ENCODE measurements at places on chromosomes 2 and 18.

DNA sequence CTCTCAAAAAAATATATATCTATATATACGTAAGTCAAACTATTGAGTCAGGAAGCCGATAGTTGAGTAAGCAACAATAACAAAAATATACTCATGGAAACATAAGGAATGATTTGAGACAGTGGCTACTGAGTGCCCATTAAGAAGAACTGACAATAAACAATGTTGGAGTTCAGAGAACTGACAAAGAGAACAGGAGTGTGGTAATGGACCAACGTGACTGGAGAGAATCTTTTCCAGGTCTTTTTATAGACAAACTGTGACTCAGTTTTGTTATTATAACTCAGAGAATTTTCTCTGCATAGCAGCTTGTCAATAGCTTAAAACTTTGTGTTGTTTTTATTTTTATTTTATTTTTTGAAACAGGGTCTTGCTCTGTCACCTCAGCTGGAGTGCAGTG is 4.6 kb upstream of the GALM start:
- peak; percentile 23 for DNase-seq

DNA sequence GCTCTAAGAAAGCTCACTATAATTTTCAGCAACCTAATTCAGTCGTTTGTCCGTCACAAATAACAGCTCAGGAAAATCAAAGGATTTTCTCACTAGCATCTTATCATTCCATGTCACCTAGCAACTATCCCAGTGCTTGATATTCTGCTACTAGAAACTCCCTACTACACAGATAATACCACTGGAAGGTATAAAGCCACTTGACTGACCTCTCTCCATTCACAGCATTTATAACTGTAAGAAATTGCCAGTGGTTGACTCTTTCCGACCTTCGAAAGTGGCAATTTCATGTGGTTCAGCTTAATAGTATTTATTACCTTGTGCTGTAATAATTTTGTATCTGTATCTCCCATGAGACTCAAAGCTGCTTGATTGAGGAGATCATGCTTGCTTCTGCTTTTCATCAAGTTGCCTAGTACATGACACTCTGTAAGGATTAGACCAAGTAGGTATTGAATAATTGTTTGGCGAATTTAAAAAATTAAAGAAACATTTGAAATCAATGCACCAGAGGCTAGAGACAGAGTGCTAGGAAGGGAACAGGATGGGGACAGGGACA is 79.6 kb upstream of the TACR1 start:
- no peak for DNase-seq

GRCh38 chr2:98796775-98797544 is 66.0 kb upstream of the MGAT4A start:
- no peak for DNase-seq

- DNase-seq = no peak
Measured at GRCh38 chr18:48555465-48555995, 16.7 kb downstream of the CTIF start.

DNA sequence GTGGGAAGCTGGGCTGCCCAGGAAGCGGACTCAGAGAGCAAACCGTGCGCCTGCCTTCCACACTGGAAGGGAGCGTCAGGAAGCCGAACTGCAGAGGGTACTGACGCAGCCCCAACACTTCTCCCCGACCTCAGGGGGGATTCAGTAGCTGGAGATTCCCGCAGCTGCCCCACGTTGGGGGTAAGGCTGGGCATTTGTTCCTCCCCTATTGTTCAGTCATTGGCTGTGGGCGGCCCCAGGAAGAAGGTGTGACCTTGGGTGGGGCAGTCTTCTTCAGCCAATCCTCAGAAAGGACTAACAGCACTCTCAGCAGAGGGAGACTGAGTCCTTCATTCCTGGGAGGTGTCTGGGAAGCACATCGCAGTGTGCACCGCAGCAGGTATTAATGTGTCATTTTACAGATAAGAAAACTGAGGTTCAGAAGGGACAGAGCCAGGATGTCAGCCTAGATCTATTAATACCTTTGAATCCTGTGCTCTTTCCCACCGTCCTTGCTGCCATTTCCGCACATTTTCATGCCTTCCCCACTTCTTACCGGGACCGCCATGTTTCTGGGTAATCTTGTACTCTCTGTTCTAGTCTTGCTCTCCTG is 12.1 kb upstream of the C18orf32 start:
- DNase-seq = no peak

- no peak for DNase-seq
Measured at GRCh38 chr2:187988348-187988747, 303.3 kb upstream of the GULP1 start.

DNA sequence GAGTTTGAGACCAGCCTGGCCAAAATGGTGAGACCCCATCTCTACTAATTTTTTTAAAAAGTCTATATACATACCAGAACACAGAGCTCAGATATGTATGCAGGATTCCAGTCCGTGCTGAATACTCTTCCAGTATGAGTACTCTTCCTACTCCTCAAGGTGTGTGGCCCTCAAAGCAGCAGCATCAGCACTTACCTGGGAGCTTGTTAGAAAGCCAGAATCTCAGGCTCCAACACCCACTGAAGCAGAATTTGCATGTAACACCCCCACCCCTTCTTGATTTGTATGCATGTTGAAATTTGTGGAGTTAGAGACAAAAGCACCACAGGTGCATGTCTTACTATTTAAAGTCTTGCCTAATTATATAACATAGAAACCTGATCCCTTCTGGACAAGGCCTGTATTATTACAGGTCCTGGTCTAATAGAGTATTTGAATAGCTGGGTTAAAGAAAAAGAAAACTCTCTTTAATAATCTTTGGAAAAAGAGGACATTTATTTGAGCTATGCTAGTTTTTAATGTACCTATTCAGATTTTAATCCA is 50.3 kb upstream of the NFE2L2 start:
- DNase-seq = no peak

DNA sequence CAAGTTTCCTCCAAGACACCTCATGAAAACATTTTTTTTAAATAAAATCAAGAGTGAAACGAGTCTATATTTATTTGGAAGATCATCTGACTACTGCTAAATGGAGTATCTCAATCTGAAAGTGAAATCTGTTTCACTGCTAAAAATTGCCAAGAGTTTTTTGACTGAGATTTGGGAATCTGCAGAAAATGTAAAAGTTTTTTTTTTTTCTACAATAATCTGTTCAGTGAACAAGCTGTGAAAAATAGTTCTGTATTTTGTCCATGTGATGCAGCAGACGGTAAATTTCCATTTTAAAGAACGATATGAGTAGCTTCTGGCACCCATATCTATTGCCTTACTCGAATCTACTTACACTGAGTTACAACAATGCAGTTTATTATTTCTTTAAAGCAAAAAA is 519.7 kb downstream of the PLCL1 start:
- DNase-seq = no peak

- DNase-seq = no peak
Measured at GRCh38 chr2:239723486-239724193, 301.5 kb downstream of the NDUFA10 start.

DNA sequence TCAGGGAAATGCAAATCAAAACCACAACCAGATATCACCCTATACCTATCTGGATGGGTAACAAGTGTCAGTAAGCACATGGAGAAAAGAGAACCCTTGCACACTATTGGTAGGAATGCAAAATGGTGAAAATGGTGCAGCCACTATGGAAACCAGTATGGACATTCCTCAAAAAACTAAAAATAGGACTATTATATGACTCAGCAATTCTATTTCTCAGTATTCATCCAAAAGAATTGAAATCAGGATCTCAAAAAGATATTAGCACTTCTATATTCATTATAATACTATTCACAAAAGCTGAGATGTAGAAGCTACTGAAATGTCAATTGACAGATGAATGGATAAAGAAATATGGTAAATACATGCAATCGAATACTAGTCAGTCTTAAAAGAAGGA is 491.1 kb upstream of the MYT1L start:
- no peak for DNase-seq

DNA sequence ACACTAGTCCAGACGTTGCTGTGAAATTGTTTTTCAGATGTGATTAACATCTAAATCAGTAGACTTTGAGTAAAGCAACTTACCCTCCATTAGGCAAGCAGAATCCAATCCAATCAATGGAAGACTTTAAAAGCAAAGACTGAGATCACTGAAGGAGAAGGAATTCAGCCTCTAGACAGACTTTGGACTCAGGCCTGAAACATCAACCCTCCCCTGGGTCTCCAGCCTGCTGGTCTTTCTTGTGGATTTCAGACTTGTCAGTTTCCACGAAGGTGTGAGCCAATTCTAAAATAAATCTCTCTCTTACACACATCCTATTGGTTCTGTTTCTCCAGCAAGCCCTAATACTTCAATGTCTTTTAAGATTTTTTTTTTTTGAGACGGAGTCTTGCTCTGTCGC is 50.0 kb upstream of the EDAR start:
- no peak for DNase-seq

DNA sequence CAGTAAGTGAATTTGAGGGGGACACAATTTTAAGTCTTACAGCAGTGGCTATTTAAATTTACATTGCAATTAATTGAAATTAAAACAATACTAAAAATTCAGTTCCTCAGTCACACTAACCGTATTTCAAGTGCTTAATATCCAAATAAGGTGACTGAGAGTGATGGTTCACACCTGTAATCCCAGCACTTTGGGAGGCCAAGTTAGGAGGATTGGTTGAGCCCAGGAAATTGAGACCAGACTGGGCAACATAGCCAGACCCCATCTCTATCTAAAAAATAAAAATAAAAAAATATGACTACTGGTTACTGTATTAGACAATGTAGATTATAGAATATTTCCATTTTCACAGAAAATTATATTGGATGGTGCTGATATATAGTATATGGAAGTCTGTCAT is 79.0 kb downstream of the BMPR2 start:
- DNase-seq = no peak

DNA sequence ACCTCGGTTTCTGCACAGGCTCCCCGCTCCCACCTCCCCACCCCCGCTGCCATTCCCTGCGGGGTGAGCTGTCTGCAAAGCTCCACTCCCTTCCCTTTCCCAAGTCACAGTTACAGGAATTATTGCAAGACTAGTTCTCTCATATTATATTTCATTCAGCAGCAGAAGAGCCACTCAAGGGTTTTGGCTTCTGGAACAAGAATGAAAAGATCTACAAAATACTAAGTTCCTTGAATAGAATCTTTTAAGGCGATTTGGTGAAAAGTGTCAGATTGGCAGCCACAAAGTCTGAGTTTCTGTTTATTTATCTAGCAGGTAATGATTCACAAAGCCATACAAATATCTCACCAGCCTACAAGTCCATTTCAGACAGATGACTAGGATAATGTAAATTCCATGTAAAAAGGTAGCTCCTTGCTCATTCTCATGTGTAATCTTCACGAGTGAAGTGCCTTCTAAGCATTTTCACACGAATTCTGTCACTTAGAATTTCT is 221.9 kb upstream of the RBBP8 start:
- no peak for DNase-seq

- DNase-seq = peak; percentile 37
Measured at GRCh38 chr18:57728941-57729511, 74.1 kb downstream of the ATP8B1 start.

DNA sequence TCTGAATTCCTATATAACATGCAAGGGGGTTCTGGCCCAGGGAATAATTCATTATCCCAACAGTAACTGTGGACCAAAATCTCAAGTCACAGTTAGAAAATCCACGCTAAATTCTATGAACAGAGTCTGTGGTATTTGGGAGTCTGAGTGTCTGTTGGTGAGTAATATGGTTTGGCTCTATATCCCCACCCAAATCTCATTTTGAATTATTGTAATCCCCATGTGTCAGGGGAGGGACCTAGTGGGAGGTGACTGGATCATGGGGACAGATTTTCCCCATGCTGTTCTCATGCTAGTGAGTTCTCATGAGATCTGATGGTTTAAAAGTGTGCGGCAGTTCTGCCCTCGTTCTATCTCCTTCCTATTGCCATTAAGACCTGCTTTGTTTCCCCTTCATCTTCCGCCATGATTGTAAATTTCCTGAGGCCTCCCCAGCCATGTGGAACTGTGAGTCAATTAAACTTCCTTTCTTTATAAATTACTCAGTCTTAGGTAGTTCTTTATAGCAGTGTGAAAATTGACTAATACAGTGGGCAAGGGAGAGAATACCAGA is 68.3 kb downstream of the NBAS start:
- no peak for DNase-seq

- no peak for DNase-seq
Measured at GRCh38 chr2:175181877-175182308, 383 bp upstream of the ATP5MC3 start.

DNA sequence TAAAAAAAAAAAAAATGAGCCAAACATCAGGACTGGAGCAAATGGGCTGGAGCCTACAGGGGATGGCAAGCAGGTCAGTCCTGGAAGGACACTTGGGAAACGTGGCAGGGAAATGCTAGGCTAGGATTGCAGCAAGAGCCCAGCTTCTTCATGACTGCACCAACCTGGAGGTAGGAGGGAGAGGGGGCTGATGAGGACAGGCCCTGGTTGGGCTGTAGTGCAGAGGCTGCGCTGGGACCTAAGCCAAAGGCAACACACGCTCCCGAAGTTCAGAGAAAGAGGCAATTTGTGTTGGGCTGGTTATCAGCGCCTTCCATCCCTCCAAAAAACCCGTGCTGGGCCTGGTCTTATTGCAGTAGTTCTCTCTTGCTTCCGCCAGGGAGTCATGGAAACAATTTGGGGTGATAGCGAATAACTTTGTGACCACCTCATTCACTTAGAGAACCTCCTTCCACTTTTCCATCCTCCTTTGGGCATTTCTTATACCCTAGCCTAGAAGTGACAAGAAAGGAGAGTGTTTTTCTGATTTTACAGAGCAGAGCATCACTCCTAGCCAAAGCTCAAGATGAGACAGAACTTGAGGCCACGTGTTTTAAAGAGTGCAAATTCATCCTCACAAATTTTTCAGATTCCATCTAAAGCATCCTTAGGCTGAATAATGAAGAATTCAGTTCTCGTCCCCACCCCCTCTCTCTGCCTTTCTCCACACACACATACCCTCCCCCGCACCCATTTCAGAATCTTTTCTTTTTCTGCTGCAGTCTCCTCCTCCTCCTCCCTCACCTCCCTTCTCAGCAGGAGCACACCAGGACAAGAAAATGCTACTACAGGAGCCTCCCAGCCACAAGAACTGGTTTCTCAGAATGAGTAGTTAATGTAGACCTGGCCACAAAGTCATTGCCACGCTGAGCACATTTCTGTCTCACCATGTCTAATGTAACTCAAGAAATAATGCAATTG is 82.5 kb upstream of the STPG4 start:
- no peak for DNase-seq

GRCh38 chr18:57426187-57426586 is 9.0 kb upstream of the ONECUT2 start:
- DNase-seq = no peak

- DNase-seq = no peak
Measured at GRCh38 chr2:26891-27290, 19.4 kb downstream of the FAM110C start.

DNA sequence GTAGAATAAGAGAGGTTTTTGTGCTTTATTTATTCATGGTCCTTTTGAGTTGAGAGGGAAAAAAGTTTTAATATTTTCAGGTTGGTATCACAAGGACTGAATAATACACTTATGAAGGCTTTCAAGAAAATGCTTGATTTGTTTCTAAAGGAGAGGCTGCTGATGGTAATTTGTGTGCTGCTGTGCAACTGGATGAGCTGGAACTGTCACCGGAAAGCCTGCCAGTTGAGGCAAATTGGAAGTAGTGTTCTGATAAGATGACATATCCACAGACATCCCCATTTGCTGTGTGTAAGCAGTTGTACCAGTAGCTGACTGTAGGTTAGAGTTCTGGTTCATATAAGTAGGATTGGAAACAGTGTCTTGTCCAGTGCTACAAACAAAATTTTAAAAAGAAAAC is 21.6 kb upstream of the CACNB4 start:
- no peak for DNase-seq

GRCh38 chr2:61633250-61633649 is 95.1 kb upstream of the XPO1 start:
- DNase-seq = no peak
